ENCODE measurements at places on chromosomes 3 and 15. TPM values are rescaled to one million over a fixed set of nuclear protein-coding genes. Genes with fewer than 3 reads are reported as not detected.

KCNAB1 gene
- total RNA-seq = 4.4 TPM

PCBP4 gene
- total RNA-seq = 150 TPM

MST1 gene
- total RNA-seq = 59.9 TPM

P2RY13 gene
- 1.8 TPM for total RNA-seq

EPHB3 gene
- total RNA-seq = 2.3 TPM

ROPN1 gene
- 0.05 TPM for total RNA-seq

LYZL4 gene
- not detected for total RNA-seq

INKA1 gene
- 2.2 TPM for total RNA-seq

TRIM71 gene
- 10.1 TPM for total RNA-seq

SLC15A2 gene
- 17.7 TPM for total RNA-seq

B3GNT5 gene
- total RNA-seq = 17.6 TPM

COL6A5 gene
- not detected for total RNA-seq

POC1A gene
- 10.3 TPM for total RNA-seq

PLSCR4 gene
- total RNA-seq = 0.27 TPM

TRANK1 gene
- total RNA-seq = 3.4 TPM

HIGD2B gene
- 0.66 TPM for total RNA-seq

TGM4 gene
- 0.38 TPM for total RNA-seq

FGF7 gene
- 0.41 TPM for total RNA-seq

SERINC4 gene
- 0.88 TPM for total RNA-seq
